ENCODE measurements at places on chromosomes 3 and 15.

DNA sequence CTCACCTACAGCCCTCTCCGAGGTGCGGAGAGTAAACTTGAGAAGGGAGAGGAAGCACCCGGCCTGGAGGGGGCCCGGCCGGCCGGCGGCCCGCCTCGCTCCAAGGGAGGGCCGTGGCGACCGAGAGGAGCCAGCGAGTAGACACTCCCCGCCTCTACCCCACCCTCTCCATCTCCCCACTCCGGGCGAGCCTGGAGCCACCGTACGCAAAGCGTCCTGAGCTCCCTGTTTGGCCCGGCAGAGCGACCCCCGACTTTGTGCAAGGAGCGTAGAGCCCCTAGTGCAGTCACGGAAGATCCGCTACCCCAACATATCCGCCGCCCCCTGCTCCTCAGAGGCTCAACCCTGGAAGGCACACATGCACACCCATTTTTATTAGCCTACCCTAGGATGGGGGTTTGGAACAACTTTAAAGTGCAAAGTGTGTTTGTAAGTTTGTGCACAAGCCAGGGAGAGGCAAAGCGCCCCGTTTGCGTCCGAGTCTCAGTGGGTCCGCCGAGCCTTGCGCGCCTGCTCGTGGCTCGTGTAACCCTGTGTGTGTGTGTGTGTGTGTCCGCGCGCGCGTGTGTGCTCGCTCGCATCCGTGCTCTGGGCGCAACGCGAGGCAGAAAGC is 508 bp upstream of the SMAD6 start:
- peak; percentile 78 for DNase-seq

DNA sequence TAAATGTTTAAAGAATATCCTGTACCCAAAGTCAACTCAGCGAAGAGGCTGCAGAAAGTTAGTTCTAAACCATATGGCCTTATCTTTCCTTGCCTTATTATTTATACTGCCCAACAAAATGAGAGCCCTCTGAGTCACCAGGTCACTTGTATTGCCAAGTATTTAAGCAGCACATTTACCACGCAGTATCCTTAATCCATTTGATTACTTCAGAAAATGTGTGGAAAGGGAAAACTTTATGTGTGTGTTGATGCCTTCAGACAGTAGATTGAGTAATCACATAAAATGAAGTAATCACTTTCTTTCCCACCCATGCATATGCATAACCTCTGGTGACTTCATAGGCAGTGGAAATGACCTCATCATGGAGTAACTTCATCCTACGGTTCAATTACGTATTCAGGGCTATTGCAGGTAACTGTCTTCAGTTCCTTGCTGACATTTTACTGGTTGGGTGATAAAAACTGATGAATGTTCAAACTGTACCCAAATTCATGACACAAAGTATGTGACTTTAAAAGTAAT is 7.5 kb upstream of the CADPS start:
- DNase-seq = no peak

DNA sequence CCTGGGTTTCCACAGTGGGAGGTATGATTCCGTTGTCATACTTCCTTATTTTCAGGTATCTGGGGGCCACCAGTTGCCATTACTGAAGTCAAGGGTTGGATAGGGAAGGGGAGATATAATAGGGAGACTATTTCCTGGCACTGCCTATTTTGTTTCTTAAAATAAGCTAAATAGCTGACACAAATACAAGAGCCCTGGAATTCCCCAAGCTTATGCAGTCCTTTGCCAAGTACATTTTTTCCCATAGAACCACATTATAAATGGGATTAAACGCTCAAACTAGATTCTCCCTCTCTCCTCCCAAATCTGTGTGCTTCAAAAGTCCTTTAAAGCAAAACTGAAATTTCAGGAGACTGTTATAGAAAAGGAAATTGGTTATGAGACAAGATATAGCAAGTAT is 68.7 kb downstream of the AP4E1 start:
- DNase-seq = no peak

DNA sequence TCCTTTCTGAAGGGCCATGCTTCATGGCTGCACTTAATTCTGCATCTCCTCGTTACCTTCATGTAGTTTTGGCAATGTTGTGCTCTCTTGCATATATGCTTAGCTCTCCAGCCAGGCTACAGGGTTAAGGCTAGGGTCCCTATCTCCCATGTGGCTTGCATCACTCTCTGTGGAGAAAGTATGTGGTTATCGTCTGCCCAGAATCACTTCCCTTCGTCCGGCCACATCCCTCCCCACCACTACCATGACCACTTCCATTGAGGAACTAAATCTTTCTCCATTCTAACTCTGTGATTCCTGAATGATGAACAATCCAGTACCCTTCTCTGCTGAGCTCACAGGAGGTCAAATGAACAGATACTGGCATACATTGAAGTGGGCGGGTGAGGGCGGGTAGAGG is 34.0 kb downstream of the WWTR1 start:
- DNase-seq = no peak

DNA sequence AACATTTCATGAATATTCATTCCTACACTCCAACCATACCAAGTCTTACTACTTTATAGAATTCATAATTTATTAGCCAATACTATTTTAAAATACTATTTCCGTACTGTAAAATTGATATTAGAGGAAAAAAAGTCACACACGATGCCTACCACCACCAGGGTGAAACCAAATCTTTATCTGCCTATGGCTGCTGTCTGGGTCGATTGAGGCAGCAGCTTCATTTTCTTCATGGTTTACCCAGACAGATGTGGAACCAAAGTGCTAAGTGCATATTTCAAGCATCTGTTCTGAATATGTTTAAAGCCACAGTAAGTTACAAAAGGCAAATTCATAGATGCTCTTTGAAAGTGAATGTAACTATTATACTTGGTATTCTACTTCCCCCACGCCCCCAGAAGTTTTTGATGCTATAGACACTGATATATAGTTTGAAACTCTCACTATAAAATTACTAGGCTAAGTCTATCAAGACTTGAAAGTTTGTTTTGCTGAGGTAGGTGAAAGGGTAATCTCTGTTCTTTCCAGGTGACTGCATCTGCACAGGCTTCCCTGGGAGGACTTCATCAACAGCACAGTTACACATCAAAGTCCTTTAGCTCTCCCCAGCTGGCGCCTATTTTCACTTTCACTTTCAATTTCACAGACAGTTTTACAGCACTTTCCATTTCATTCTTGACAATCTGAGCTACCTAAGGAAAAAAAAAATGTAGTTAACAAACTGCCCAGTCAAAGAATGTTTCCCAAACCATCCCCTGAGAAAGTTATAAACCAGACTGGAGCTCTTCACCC is 113.9 kb downstream of the POLQ start:
- DNase-seq = no peak

Data from activated CD8-positive, alpha-beta memory T cell treated with anti-CD3 and anti-CD28 coated beads for 24 hours (primary cell).